Cardiac septum (tissue), 1 donor: ENCODE measurements at places on chromosomes 4 and X. TPM values are rescaled to one million over a fixed set of nuclear protein-coding genes. Genes with fewer than 3 reads are reported as not detected.

The ANK2 gene
- total RNA-seq, result 208 TPM

The TEX13D gene
- not detected for total RNA-seq

DNA sequence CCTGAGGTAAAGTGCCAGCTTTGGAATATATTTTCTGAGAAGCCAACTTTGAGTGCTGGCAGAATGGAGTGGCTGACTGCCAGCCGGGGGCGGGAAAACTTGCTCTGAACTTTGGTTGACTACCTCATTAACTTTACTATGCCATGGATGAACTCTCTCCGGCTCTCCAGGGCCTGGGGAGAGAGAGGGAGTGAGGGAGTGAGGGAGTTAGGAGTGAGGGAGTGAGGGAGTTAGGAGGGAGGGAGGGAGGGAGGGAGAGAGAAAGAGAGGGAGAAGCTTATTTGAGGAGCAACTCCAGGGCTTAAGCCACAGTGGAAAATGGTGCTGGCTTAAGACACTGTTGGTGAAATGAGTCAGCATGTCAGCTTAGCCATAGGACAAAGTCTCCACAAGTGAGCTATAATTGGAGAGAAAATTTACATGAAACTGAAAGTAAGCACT is 280.9 kb upstream of the RPS6KA3 start:
- DNase-seq, result no peak

DNA sequence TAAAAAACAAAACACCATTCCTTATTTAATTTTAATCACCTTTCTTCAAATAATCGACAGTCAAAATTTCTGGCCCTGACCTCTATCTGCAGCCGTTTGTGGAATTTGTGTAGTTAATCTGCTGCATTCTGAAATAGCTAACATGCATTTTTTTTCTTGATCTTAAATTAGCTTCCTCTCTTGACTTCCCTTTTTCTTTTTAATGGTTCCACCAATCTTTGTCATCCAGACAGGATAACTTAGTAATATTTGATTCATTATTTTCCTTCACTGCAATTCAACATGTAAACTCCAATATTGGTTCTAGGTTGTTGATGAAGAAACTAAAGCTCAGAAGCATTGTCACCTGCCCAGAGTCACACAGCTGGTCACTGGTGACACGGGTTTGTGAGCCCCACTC is 77.3 kb downstream of the ARHGAP10 start:
- DNase-seq, result no peak

DNA sequence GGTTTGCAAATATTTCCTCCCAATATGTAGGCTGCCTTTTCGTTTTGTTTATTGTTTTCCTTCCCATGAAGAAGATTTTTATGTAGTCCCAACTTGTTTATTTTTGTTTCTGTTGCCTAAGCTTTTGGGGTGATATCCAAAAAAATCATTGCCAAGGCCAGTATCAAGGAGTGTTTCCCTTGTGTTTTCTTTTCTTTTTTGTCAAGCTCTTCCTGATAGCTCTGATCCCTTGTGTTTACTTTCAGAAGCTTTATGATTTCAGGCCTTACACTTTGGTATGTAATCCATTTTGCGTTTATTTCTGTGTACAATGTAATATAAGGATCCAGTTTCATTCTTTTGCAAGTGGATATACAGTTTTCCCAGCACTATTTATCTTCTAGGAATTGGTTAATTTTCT is 93.9 kb downstream of the KLHL13 start:
- no peak for DNase-seq
